ENCODE measurements at places on chromosomes 6 and 20.

DNA sequence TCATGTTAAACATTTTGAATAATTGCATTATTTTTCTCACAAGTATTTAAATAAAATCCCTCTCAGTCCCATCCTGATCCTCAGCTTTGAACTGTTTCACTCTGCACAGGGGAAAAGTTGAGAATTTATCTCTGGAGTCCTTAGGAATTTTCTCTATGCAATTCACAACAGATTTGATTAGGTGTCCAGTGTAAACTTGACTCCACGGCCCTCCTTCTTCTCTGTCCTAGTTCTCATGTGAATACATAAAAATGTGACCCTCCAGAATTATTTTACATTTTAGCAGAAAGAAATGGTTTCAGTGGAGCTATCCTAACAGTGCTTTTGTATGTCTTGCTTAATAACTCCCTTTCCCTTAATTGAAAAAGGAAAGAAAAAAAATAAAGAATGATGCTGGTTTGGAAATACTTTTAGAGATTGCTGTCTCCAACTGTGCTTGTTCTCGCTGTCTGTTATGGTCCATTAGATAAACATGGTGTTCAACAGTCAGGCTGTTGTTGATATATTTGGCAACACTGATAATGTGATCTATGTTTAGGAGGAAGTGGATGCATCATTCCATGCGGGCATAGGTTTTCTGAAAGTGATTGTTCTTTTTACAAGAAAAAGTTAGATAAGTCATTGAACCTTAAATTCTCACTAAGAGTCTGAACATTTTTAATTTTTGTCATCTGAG, 599.4 kb upstream of the CITED2 start:
- DNase-seq: no peak

DNA sequence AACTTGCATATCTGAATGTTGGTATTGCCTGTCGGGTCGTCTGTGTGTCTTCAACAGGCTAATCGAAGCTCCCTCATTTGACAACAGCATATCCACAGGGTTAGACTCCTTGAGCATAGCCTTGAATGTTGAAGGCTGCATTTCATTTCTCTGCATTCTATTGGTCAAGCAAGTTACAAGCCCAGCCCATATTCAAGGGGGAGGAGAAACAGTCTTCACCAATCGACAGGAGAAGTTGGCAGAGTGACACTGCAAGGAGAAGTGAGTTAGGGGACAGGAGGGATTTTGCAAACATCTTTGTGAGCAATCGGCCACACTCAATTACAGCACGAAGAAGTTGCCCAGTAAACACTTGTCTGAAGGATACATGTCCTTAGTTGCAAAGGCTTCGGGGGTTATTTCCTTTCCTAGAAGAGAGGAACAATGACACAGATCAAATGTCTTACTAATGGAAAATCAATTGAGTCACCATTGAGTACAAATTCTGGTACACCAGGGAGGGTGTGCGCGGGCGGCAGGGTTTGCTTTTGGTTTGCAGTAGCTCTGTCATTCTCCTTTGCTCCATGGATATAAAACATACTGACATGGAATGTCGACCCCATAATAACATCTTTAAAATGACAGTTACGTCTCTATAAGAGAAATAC, 60.6 kb upstream of the NT5E start:
- DNase-seq: peak; percentile 17

GRCh38 chr6:166325383-166326042, 16.8 kb downstream of the SFT2D1 start:
- DNase-seq: peak; percentile 23

GRCh38 chr6:72246926-72247325, 360.6 kb downstream of the RIMS1 start:
- DNase-seq: peak; percentile 47

- DNase-seq: no peak
Measured at GRCh38 chr6:37904590-37904989, 85.1 kb downstream of the ZFAND3 start.

DNA sequence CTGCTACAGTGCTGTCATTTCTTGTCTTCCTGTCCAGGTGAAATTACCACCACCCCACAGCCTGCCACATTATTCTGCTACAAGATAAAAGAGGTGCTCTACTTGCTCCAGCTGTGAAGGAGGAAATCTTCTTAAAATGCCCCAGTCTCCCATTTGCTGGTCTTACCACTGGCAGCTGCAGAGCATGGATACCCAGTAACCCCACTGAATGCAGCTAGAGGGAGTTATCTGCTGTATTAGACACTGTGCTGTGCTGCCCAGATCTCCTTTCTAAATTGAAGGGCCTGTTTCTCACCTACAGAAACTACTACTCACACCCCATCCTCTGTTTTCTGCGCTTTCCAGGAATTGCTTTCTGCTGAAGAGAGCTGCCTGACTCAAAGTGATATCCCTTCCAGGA, 517.8 kb downstream of the PKHD1 start:
- DNase-seq: peak; percentile 45

DNA sequence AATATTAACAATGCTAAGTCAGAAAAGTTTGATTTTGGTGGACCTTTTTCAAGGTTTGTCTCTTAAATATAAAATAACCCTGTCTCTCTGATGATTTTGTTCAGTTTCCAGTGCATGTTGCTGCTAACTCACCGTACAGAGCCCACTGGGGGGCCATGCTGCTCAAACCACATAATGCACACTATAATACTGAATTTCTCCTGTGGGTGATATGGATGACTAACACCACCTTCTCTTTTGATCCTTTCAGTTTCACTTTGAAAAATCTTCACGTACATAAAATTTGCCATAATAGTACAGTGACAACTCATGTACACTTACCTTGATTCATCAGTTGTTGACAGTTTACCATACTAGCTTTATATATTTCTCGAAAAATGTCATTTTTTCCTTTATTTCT, 506.6 kb upstream of the MAN1A1 start:
- DNase-seq: no peak

DNA sequence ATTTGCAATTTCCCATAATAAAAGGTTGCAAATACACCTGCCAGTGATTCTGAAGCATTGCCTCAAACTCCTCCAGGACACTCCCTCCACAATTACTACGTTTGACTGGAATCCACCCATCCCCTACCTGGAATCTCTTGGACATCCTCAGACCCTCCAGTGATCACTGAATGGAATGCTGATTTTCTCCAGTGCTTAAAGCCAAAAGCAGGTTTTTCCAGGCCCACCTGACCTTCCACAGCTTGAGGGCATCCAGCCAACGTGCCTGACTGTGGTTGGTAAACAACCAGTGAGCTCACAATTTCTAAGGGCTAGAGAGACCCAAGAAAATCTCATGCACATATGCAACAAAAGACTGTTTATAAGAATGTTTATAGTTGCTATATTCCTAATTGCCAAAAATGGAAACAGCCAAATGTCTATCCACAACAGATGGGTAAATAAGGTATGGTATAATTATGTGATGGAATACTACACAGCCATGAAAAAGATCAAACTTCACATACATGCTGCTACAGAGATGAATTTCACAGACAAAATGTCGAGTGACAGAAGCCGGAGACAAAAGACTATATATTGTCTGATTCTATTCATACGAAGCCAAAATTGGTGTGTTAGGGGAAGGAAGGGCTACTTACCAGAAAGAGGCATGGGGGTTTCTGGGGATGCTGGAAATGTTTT, 147.1 kb upstream of the RREB1 start:
- DNase-seq: no peak

Data from GM23338 (cell line).